ENCODE measurements at places on chromosomes 1 and 21.

GRCh38 chr1:36752891-36753361, 270.2 kb upstream of the CSF3R start:
- DNase-seq = no peak

DNA sequence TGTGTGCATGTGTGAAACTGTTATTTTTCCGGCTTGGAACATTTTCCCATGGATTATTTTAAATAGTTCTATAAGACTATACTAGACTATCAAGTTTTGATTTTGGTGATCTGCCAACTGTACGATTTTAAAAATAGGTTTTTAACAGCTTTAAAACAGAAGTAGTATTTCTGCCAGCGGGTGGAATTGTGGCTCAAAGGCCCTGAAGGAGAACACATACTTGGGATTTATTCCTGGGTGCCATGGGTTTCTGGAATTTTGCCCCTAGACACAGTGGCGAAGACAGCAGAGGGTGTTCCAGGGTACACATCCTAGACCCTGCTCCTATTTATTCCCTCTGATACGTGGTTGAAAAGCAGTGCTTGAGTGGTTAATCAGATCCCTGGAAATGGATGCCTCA, 81.7 kb upstream of the IPO9 start:
- no peak for DNase-seq

DNA sequence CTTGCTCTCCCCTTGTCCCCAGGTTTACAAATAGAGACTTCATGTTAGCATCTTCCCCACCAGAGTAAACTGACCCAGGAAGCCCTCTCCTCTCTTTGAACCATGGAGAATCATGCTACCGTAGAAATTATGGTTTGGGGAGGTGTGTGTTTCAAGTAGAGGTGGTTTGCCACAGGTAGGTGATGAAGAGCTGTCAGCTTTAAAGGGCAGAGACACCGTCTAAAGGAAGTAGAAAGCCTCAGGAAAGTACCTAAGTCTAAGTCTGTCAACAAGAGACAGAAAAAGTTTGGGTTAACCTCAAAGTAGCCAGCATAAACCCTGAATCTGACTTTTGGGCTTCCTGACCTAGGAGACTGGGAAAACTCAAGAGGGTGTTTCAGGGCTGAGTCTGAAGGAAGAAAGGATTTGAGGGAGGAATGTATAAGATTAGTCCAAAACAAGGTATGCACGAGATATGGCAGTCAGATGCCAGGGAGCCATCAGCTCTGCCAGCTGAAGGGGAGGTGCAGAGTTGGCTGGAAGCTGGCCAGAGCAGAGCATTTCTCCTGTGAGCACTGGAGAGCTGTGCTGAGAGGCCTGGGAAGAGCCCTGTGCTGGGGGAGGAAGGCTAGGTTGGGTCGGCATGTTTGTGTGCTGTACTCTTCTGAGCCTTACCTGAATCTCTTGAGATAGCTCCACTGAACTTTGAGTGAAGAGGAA, 14.3 kb downstream of the ADAMTSL4 start:
- no peak for DNase-seq

DNA sequence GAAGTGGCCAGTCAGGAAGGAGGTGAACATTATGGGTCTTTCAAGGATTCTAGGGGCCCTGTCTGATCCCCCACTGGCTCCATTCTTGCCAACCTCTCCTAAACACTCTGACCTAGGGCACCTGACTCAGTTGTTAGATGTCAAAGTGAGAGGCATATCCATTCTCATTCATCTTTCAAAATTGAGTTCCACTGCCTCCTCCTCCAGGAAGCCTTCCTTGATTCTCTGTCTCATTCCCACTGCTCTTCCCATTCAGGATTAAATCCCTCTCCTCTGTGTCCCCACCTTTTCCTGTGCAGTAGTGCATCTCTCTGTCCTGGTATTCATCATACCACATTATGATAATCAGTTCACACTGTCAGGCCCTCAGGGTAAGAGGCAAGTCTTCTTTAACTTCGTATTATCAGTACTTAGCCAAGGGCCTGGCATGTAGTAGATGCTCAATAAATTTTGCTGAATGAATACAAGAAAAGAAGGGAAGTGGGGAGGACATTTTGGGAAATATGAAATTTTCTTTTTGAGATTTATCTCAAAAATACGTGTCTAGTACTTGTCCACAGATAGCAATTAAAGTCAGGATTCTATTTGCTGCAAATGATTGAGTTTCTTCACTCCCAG, 61.8 kb upstream of the ITPKB start:
- DNase-seq = no peak

- no peak for DNase-seq
Measured at GRCh38 chr1:41495210-41495948, 10.9 kb upstream of the EDN2 start.

GRCh38 chr1:67788238-67788790, 45.0 kb downstream of the GNG12 start:
- DNase-seq = no peak

- DNase-seq = no peak
Measured at GRCh38 chr1:235679005-235679404, 29.4 kb upstream of the GNG4 start.

GRCh38 chr1:201750934-201751333, 78.0 kb upstream of the IPO9 start:
- DNase-seq = no peak

GRCh38 chr21:41973861-41974751, 20.3 kb upstream of the C2CD2 start:
- DNase-seq = no peak

DNA sequence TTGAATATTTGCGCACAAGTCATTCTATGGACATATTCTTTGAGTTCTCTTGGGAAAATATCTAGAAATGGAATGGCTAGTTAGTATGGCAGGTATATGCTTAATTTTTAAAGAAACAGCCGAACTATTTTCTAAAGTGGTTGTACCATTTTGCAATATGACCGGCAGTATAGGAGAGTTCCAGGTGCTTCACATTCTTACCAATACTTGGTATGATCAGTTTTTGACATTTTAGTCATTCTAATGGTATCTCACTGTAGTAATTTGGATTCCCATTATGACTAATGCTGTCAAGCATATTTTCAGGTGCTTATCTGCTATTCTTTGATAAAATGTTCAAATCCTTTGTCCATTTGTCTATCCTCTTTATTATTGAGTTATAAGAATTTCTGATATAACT, 20.6 kb downstream of the ATPAF1 start:
- no peak for DNase-seq

DNA sequence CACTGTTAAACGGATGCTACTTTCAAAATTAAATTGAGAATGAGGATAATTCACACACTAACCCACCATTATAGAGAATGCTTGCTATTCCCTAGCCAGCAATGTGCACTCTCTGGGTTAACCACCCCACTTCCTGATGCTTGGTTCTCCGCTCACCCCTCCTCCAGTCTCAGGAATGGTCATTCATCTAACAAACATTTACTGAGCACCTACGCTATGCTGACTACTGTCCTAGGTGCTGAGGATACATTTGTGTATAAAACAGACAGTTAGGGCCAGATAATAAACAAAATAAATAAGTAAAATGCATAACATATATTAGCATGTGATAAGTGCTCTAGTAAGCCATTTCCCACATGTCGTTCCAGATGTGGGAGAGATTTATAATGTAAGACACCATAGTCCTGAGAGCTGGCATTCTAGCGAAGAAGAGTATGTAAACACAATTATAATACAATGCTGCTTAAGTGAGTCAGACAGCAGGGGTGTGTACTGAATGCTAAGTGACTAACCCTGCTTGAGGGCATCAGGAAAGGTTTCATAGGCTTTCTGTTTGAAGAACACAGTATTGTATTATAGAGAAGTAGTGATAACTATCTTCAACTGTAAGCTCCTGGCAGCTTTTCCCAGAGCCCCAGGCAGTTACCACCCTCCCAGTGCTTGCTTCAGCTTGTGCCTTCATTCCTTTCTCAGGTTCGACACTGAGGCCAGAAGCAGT, 126.7 kb upstream of the CACHD1 start:
- no peak for DNase-seq

- DNase-seq = no peak
Measured at GRCh38 chr21:42892582-42892930, 553 bp upstream of the NDUFV3 start.

GRCh38 chr1:190068304-190068703, 409.4 kb downstream of the BRINP3 start:
- DNase-seq = no peak

GRCh38 chr1:174942547-174943255, 57.0 kb upstream of the CACYBP start:
- no peak for DNase-seq

DNA sequence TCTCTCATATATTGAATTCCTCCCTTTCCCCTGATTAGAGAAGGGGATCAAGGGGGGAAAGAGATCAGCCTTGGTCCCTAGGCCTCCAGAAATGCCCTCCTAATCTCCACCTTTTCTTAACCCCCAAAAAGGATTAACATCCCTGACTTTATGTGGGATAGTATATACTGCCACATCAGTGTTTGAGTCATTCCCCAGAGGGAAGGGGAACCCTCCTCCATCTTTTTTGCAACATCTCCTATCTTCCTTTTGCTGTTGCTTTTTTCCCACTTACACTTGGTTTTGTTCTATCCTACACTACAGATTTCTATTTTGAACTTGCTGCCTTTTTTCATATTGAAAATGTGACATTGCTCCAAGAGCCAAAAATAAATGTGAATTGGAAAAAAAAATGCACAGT, 65.4 kb upstream of the PODN start:
- no peak for DNase-seq

DNA sequence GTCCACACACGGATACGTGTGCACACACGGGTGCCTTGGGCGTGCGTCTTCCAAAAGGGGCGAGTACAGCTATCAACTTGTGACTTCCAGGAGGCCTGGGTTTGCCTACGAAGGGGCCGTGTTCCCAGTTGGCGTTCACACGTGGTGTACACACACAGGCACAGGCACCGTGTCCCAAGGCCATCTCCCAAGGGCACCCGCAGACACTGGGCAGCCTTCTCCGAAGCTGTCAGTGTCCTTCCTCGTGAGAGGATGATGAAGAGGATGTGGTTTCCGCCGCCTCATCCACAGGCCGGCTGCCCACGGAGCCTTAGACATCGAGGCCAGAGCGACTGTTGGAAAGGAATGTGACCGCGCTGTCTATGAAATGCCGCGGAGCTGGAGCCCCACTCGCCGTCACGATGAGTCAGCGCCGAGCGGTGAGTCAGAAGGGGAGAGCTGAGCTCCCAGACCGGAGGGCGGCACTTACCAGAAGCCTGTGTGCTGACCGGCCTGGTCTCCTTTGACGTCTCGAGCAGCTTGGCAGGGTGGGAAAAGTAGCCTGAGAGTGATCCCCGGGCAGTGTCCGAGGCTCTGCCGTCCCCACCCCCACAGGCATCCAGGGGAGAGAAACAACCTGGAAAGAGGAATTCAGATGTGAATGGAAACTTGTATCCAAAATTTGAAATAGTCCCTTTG, 141.4 kb upstream of the ARHGEF16 start:
- DNase-seq = peak; percentile 45

- DNase-seq = no peak
Measured at GRCh38 chr21:43866659-43867331, 1.8 kb downstream of the AGPAT3 start.

DNA sequence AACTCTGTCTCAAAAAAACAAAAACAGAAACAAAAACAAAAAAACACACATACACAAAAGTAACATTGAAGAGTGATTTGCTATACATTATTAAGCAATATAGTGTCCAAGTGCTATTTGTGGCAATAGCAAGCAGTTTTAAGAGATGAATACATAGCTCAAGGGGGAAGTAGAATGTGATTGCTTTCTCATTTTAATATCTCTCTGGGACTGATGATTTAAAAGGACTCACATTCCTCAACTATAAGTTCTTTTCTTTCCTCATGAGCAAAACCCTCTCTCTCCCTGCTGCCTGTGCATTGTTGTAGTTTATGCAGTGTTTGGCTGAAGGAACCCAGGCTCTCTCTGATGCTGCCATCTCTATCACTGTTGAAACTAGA, 47.0 kb upstream of the CSF1 start:
- no peak for DNase-seq

- DNase-seq = no peak
Measured at GRCh38 chr1:89363196-89363595, 663 bp upstream of the GBP6 start.

- no peak for DNase-seq
Measured at GRCh38 chr1:48785869-48786268, 9.2 kb upstream of the BEND5 start.

GRCh38 chr1:218362418-218363076, 17.4 kb downstream of the TGFB2 start:
- DNase-seq = no peak

- no peak for DNase-seq
Measured at GRCh38 chr1:209504571-209504970, 78.9 kb upstream of the CAMK1G start.

GRCh38 chr1:23394684-23395083, 25.0 kb upstream of the ZNF436 start:
- no peak for DNase-seq

GRCh38 chr1:83527987-83528386, 470.9 kb downstream of the TTLL7 start:
- no peak for DNase-seq

GRCh38 chr1:50779801-50780200, 180.3 kb downstream of the FAF1 start:
- DNase-seq = no peak

GRCh38 chr1:176602388-176603004, 139.5 kb downstream of the PAPPA2 start:
- no peak for DNase-seq

DNA sequence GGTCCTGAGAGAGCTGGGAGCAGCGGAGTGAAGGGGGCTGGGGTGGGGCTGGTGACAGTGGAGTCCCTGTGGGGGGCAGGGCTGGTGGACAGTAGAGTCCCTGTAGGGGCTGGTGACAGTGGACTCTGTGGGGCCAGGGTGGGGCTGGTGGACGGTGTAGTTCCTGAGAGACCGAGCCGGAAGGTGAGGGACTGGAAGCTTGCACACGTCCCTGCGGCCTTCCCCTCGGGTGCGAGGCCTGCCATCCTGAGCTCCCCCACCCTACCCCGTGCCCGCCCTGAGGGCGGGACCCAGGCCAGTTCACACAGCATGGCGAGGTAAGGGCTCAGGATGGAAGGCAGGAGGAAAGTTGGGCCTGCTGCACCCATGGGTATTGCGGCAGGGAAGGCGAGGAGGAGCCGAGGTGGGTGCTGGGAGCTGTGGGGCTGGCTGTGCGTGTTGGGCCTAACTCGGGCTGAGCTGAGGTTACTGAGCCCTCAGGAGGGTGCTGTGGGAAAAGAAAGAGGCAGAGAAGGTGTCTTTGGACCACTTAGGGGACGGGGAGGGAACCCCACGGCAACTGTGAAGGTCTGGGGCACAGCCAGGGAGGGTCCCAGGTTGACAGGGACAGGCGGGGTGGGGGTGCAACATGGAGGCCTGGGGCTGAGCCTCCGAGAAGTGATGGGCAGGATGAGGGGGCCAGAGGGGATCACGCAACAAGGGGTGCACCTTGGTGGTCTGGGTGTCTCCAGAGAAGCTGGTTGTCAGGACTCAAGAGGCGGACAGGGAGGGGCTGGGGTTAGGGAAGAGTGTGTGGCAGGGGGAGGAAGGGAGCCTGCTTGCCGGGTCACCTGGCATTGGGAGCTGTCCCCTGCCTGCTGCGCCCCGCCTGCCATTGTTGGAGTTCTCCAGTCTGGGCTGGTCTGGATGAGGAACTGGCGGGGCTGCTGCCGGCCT, 60.8 kb downstream of the PRKCZ start:
- no peak for DNase-seq

GRCh38 chr1:175494011-175494554, 249.3 kb downstream of the TNR start:
- no peak for DNase-seq

- DNase-seq = no peak
Measured at GRCh38 chr1:184075055-184076029, 23.8 kb downstream of the TSEN15 start.

- DNase-seq = no peak
Measured at GRCh38 chr1:164361927-164362326, 197.1 kb upstream of the PBX1 start.

GRCh38 chr21:41677671-41678015, 89.2 kb downstream of the RIPK4 start:
- no peak for DNase-seq

Measured in stimulated activated CD8-positive, alpha-beta memory T cell treated with anti-CD3 and anti-CD28 coated beads, Interleukin-7, amount 100 ng/mL, for 48 hours (primary cell).